ENCODE measurements at places on chromosomes 11 and 22.

- no peak for DNase-seq
Measured at GRCh38 chr11:104964247-104964646, 4.1 kb downstream of the CASP4 start.

- DNase-seq: no peak
Measured at GRCh38 chr11:126628790-126629621, 273.5 kb downstream of the ST3GAL4 start.

GRCh38 chr11:96073536-96073935 is 149.6 kb upstream of the MTMR2 start:
- DNase-seq: no peak

DNA sequence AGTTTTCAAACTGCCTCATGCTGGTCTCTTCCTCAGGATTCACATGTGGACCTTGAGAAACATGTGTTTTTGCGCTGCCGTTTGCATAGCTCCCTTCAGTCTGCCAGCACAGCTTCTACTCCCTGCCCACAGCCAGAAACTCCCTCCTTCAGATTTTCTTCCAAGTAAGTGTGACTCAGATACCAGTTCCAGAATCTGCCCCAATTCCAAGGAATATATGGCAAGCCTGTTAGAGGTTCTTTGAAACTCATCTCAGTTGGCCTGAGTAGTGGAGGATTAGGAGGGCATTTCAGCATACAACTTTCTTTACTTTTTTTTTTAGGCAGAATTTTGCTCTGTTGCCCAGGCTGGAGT is 67.1 kb downstream of the SNX19 start:
- no peak for DNase-seq

Measured in HTR-8/SVneo (cell line).